Ascending aorta (tissue), 2 donors: ENCODE measurements at places on chromosomes 2 and 18. TPM values are rescaled to one million over a fixed set of nuclear protein-coding genes. Genes with fewer than 3 reads are reported as not detected.

Gene ALPG
- total RNA-seq: not detected

Gene TMEM37
- total RNA-seq: 2.3 TPM

Gene OSBPL6
- 1.4 TPM for total RNA-seq

Gene FZD7
- 32.5 TPM for total RNA-seq

Gene ACTG2
- total RNA-seq: 134 TPM

Gene EFR3B
- total RNA-seq: 0.32 TPM

Gene GGCX
- 31.9 TPM for total RNA-seq

DNA sequence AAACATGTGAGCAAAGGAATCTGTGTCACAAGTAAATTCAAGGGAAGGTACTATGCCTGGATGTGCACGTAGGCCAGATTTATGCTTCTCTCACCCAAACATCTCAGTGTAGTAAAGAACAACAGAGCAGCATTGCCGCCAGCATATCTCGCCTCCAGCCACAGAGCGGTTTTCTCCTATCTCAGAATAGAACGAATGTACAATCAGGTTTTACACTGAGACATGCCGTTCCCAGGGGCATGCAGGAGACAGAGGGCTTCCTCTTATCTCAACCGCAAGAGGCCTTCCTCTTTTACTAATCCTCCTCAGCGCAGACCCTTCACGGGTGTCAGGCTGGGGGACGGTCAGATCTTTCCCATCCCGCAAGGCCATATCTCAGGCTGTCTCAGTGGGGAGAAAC lies 175.3 kb downstream of the RPIA start:
- no peak overlapping the region for H3K27ac ChIP-seq
- H3K27me3 ChIP-seq: no peaks in the 10 kb centered on the region
- H3K36me3 ChIP-seq: no peaks in the 10 kb centered on the region
- no peak overlapping the region for H3K4me3 ChIP-seq
- DNase-seq: no peak
- no peaks in the 10 kb centered on the region for H3K4me1 ChIP-seq

- no peak overlapping the region for H3K27ac ChIP-seq
- H3K4me3 ChIP-seq: no peak overlapping the region
- H3K4me1 ChIP-seq: no peaks in the 10 kb centered on the region
- no peak for DNase-seq
- H3K36me3 ChIP-seq: no peaks in the 10 kb centered on the region
- no peaks in the 10 kb centered on the region for H3K27me3 ChIP-seq
Observed at GRCh38 chr18:3799515-3799914, 349.5 kb downstream of the TGIF1 start.

DNA sequence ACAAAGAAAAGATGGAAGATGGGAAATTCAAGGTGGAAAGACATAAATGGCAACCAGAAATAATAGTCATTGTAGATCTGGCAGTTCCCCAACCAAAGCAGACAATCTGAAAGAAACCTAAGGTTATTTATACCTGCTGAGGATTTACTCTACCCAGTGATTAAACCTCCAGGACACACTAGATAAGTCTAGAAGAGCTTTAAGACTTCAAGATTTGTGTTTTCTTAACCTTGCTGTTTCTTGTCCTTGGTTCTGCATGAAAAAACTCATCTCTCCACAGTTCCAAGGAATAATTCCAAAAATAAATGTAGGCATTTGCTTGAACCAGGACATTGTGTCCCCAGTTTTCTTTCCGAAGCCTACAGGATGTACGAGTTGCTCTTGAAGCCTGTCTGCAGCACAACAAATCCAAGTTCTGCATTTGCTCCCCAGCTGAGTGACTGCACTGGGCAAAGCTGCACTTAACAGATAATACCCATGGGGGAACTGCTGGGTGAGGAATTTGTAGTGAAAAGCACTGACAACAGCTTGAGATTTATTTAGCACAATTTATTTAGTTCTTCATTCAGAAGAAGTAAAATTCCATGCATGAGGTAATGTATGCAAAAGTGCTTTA lies 19.8 kb downstream of the DTNA start:
- peaks cover 5% of the 10 kb centered on the region for H3K4me1 ChIP-seq
- H3K27ac ChIP-seq: peak overlapping the region; percentile 64
- H3K4me3 ChIP-seq: no peak overlapping the region
- no peaks in the 10 kb centered on the region for H3K36me3 ChIP-seq
- no peak for DNase-seq

- no peaks in the 10 kb centered on the region for H3K4me1 ChIP-seq
- H3K27me3 ChIP-seq: no peaks in the 10 kb centered on the region
- no peaks in the 10 kb centered on the region for H3K36me3 ChIP-seq
- DNase-seq: no peak
- H3K27ac ChIP-seq: no peak overlapping the region
Observed at GRCh38 chr2:48711343-48711742, 44.2 kb downstream of the LHCGR start.

GRCh38 chr18:9827793-9828505 lies 57.8 kb upstream of the TXNDC2 start:
- H3K27me3 ChIP-seq: no peaks in the 10 kb centered on the region
- peak overlapping the region; percentile 44 for H3K27ac ChIP-seq
- peak; percentile 82 for DNase-seq
- no peak overlapping the region for H3K4me3 ChIP-seq

DNA sequence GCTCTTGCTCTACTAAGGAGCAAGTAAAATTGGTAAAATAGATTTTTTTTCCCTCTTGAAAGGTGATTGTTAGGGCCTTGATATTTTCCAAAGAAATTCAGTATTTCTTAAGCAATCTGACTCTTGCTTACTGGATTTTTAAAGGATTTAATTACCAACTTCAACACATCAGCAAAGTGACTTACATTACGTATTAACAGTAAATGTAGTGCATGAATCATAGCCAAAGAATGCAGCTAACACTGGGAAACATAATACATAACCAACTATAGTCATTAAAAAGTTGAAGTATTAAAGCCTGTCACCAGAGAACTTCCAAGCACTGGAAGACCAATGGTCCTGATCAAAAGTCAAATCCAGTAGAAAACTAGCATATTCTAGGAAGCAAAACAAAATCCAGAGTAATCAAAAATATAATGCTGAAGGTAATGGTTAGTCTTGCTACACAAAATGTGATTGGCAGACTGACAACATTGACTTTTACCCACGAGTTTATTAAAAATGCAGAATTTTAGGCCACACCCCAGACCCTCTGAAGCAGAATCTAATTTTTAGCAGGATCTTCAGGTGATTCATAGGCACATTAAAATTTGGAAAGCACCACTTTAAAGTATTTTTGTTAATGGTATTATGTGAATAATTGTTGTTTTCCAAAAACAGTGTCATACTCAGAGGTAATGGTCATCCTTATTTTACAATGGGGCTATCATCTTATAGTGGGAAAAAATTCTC lies 31.8 kb upstream of the CAVIN2 start:
- H3K36me3 ChIP-seq: no peaks in the 10 kb centered on the region
- H3K4me3 ChIP-seq: no peak overlapping the region
- no peaks in the 10 kb centered on the region for H3K27me3 ChIP-seq
- H3K4me1 ChIP-seq: no peaks in the 10 kb centered on the region

GRCh38 chr2:176917-177316 lies 86.9 kb downstream of the SH3YL1 start:
- no peak overlapping the region for H3K27ac ChIP-seq
- H3K4me3 ChIP-seq: no peak overlapping the region
- no peak for DNase-seq
- H3K4me1 ChIP-seq: peaks cover 4% of the 10 kb centered on the region
- no peaks in the 10 kb centered on the region for H3K36me3 ChIP-seq

DNA sequence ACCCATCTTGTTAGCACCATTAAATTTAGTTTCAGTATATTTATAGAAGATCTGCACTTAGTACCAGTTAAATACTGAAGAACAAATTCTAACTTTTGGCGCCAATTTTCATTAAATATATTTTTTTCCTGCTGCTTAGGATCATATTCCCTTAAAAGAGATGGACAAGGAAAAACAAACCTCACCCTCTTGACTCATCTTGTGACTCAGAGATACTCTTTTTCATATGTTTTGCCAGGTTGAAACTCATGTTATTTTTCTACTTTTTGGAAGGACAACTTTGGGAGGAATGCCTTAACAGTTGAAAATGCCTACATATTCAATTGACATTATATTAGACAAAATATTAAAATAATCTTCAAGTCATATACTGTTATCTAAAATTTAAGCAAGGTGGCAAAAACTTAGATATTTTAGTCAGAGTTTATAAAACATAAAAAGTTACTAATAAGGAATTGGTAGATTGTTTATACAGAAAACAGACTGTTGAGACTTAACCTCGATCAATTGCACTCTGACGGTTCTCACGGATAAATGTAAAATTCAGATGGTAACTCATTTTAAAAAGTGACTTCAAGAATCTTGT lies 36.2 kb downstream of the PNO1 start:
- H3K36me3 ChIP-seq: no peaks in the 10 kb centered on the region
- no peak overlapping the region for H3K27ac ChIP-seq
- H3K27me3 ChIP-seq: no peaks in the 10 kb centered on the region
- H3K4me1 ChIP-seq: peaks cover 25% of the 10 kb centered on the region
- H3K4me3 ChIP-seq: no peak overlapping the region
- DNase-seq: no peak
